ENCODE measurements at places on chromosomes 1 and 21.

- no peak for DNase-seq
Observed at GRCh38 chr1:82874041-82874440, 1073.3 kb downstream of the ADGRL2 start.

DNA sequence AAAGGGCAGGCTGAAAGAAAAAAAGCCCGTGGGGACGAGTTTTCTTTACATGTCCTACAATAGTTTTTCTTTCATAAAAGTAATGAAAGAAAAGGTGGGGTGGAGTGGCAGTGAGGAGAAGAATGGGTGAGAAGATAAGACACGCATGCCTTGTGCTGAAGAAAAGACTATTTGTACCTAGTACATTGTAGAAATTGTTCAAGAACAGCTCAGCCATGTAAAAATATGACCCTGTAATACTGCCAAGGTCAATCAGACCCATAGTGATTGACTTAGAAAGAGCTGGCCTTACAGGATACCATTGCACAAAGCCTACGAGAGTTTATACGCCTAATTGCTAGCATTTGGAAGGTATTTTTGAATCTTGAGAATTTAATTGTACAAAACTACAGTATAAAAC, 126.0 kb upstream of the NRIP1 start:
- no peak for DNase-seq

DNA sequence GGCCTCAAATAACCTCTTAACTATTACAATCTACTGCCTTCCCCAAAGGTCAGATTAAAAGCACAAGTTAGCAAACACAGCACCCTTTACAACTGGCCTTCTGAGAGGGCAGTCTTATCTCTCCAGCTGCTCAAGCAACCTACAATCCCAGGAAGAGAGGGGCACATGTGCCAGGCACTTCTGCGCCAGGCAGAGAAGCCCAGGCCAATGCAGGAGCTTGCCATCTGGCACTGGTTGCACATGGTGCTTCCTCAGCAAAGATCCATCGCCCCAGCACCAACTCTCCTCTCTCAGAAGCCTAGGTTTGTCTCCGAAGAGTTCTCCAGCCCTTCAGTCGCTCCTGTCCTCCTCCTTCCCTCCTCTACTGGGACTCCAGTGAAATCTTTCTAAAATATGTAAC, 2.5 kb downstream of the STK40 start:
- DNase-seq: no peak

- DNase-seq: no peak
Observed at GRCh38 chr1:75745276-75745675, 20.8 kb downstream of the ACADM start.

DNA sequence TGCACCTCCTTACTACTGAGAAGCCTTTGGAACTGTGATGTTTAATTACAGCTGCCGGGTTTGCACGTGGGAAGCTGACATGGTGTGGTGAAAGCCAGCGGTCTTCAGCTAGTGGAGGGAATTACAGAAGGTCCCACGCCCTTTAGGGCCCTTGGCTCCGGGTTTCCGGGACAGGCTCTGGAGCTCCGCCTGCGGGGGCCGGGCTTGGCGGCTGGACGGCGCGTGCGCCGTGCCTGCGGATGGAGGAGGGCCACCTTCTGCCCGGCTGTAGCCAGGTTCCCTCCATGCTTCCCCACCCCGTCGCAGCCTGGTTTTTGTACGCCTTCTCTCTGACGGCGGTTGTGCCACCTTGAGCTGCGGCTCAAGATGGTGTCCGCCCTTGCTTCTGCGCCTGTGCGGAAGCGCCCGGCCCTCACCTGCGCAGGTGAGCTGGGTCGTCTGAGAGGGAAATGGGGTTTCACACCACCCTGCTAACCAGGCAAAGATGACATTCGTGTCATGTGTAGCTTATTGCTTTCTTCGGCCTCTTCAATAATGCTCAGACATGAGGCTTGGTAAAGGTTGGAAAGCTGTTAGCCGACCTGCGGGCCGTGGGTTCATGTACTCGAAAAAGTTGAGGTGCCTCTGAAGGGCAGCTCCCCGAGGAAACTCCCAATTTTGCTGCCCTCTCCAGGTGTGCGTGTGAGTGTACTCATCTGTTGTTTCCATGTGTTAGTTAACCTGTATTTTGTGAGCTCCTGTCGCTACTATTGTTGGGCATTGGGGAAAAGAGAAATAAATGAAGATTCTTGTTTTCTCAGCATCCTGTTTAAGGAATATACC, 36.6 kb upstream of the OPRD1 start:
- peak; percentile 30 for DNase-seq

DNA sequence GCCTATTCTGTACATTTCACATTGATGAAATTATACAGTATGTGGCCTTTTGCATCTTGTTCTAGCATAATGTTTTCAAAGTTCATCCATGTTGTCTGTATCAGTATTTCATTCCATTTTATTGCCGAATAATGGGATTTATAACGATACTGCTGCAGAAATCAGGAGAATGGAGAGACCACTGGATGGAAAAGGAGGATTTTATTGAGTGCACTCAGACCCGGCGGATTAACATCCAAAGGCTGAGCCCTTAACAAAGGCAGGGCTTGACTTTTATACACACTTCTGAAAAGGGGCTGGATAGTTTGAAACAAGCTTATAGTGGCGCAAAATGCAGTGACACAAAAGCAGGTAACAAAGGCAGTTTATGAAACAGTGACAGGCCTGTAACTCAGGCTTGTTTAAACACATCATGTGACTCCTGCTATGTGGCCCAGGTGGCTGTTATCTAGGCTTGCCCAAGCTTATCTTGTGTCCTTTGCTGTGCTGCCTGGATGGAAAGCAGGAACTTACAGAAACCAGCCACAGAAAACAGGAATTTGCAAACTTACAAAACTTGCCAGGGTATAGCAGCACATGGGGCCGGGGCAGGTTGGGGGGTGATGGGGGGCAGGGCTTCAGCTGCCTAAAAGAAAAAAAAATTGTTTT, 32.8 kb upstream of the KCNJ15 start:
- DNase-seq: no peak

DNA sequence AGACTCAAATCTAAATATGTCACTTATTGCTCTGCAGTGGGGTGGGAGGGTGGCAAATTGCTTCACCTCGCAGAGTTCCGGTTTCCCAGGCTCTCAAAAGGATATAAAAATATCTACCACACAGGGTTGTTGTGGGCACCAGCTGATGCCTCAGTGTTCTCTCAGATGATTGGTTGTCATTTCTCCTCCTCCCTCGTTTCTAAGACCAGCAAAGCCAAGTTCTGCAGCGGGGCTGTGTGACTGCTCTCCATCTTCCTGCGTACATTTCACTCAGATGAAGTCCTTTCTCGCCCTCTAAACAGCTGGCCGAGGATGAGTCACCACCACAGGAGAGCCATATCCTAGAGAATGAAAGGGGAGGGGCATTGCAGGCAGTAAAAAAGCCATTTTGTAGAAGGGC, 35.0 kb upstream of the VWA5B1 start:
- DNase-seq: peak; percentile 87

DNA sequence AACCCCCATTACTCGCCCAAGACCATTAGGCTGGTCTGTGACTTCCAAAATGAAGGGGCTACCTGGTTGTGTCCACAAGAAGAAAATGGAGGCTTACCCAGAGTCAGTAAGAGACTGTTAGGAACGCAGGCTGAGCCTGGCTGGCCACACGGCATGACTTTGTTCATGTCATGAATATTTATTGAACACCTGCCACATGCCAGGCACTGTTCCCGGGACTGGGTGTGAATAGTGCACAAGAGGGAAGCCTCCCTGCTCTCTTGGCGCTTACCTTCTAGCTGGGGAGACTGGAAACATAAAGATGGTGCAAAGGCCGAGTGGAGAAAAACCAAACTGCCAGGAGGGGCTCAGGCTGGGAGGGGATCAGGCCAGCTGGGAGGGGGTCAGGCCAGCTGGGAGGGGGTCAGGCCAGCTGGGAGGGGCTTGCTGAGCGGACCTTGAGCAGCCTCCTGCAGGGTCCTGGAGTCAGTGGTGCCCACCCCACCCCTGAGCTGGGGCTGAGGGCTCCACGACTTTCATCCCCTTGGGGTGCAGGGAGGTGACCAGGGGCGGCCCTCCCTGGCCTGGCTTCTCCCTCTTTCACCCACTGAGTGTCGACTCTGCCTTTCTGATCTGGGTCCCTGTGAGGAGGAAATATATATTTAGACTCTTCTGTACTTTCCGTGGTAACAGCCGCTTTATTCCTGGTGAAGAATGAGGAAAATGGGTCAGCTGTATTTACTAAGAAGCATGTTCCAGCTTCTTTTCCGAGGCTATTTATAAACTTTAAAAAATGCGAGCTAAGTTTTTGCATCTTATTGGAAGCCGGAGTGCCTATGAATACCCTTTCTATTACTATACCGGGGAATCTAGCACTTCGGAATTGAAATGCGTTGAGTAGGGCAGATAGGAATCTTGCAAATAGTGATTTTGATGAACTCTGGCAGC, 139.0 kb downstream of the CAMTA1 start:
- DNase-seq: no peak

DNA sequence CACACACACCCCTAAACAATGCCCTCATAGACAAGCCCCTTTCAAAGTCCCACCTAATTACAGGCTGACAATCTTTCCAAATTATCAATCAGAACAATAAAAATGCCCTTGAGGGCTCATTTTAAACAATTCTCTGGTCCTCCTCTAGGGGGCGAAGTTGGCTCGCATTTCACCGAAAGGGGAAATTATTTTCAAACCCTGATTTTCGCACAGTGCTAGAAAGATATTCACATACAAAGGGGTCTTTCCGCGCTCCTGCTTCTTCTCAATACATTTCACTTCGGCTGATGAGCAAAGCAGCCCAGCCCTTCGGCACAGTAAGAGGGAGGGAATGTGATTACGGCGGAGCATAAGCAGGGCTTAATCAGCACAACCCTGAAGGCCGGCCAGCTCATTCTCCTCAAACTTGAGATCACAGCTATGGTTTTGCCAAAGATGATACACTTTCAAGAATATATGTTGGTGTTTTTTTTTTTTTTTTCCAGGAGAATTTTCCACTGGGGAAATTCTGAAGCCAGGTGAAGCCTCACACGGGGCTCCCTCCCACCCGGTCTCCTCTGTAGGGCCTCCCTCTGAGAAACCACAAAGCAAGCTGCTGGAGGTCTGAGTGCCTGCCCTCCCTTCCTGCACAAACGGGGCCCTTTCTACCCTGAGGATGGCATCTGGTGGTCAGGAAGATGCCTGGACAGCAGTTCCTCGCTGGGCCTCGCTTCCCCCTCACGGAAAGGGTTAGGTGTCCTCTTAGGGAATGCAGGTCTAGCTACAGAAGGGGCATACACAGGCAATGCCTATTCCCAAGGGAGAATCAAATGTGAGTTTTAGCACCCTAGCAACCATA, 66.9 kb downstream of the GNG12 start:
- peak; percentile 77 for DNase-seq

- DNase-seq: peak; percentile 39
Observed at GRCh38 chr1:5646486-5647149, 345.6 kb downstream of the NPHP4 start.

- peak; percentile 32 for DNase-seq
Observed at GRCh38 chr1:15323989-15324868, 77.2 kb downstream of the FHAD1 start.

- peak; percentile 52 for DNase-seq
Observed at GRCh38 chr1:22289307-22289995, 146.6 kb upstream of the WNT4 start.

DNA sequence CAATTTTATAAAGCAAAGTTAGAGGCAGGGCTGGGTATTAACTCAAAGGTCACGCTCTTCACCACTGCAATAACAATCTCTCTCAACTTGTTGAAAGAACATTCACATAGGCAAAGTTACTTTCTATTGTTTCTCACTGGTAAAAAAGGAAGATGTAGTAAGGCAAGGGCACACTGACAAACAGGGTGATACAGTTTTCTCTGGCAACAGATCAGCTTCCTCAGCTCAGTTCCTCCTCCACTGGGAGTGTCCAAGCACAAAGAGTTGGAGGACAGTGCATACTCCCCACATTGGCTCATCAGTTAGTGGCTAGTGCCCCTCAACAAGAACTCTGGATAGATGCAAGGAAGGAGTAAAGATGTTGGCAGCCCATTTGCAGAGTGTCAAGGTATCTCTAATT, 3.7 kb downstream of the PLPPR4 start:
- no peak for DNase-seq

DNA sequence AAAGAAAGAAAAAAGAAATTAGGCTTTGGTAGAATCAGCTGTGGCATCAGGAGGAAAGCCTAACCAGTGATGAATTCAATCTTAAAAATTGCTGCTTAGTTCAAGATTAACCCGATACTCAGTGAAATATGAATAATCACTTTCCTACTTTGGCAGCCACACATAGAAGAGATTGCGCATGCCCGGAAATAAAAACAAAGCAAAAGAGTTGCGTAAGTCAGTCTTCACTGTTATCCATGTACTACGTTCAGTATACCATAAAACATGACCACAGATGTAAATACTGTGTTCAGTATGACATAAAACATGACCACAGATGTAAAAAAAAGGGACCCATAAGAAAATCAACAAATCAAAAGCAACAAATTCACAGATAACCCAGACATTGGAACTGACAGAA, 19.2 kb downstream of the CD1D start:
- no peak for DNase-seq

- no peak for DNase-seq
Observed at GRCh38 chr1:53722025-53722424, 16.9 kb downstream of the GLIS1 start.

DNA sequence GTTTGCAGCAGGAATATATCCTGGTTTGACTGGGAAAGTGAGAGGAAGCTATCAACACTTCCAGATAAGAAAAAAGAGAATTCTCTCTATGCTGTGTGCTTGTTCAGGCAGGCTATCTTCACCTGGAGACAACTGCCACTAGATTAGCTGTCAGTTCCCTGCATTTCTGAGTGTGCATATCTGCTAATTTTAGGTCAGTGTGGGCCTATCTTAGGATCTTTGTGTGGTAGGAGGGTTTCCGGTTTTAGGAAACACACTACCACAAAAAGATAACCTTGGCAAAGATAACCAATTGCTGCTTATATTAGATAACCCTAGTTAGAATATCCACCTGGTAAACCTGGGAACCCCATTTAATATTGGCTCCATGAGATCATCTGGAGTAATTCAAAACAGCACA, 22.5 kb upstream of the GBP5 start:
- DNase-seq: no peak

DNA sequence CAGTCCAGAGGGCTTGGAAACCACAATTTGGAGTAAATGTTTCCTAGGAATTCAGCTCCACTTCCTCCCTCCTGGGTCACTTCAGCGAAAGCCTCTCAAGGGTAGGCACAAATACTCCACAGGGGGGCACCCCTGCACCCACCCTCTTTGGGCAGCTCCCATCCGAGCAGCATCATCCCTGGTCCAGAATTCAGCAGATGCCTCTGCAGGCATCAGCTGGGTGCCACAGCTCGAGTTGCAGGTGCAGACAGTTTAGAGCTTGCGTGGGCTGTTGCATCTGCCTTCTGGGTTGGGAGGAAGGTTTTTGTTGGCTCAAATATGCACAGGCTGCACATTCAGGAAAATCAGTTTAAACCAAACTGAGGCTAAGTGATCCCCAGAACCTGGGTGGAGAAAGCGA, 25.0 kb downstream of the KANK4 start:
- DNase-seq: no peak

DNA sequence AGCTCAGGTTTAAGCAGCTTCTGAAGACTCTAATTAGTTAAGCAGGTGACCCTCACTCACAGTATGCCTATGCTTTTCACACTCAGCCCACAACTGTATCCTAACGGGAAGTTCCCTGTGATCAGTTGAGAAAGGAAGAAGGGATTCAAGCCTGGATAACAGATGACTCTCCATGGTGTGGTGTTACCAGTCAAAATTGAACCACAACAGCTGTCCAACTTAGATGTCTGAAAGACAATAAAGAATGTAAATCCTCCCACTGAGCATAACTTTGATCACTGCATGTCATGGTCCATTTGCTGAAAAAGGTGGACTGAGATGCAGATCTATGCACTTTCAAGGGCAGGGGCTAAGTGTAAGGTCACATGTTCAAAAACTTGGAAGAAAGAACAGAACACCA, 32.3 kb upstream of the DIPK1A start:
- DNase-seq: no peak
